Esophagus squamous epithelium (tissue), 5 donors: ENCODE measurements at places on chromosomes 2 and 18. TPM values are rescaled to one million over a fixed set of nuclear protein-coding genes. Genes with fewer than 3 reads are reported as not detected.

Gene ALPP
- not detected for total RNA-seq

Gene GPR45
- total RNA-seq, result not detected

Gene CNDP1
- total RNA-seq, result not detected

Gene GNLY
- 1.2 TPM for total RNA-seq

Gene CCDC74B
- 0.64 TPM for total RNA-seq

Gene EPAS1
- total RNA-seq, result 120 TPM

Gene GKN1
- not detected for total RNA-seq

Gene COA5
- total RNA-seq, result 22.0 TPM

Gene DNAH7
- 0.76 TPM for total RNA-seq

Gene NEU2
- total RNA-seq, result not detected

Gene IFIH1
- 8.2 TPM for total RNA-seq

Gene TMEM200C
- total RNA-seq, result not detected

Gene PLA2R1
- total RNA-seq, result 18.9 TPM

Gene C1GALT1C1L
- total RNA-seq, result 0.38 TPM

Gene TBR1
- total RNA-seq, result not detected

Gene UGT1A10
- total RNA-seq, result 12.4 TPM
